ENCODE measurements at places on chromosomes 1 and 21.

DNA sequence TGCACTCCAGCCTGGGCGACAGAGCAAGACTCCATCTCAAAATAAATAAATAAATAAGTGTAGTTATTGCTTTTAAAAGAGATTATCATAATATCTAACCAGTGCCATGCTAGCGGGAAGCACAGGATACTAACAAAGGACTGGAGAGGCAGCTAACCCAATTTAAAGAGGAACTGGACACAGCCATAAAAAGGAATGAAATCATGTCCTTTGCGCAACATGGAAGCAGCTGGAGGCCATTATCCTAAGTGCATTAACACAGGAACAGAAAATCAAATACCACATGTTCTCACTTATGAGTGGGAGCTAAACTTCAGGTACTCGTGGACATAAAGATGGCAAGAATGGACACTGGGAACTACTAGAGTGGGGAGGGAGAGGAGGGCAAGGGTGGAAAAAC is 54.9 kb downstream of the TM2D1 start:
- no peak for DNase-seq

DNA sequence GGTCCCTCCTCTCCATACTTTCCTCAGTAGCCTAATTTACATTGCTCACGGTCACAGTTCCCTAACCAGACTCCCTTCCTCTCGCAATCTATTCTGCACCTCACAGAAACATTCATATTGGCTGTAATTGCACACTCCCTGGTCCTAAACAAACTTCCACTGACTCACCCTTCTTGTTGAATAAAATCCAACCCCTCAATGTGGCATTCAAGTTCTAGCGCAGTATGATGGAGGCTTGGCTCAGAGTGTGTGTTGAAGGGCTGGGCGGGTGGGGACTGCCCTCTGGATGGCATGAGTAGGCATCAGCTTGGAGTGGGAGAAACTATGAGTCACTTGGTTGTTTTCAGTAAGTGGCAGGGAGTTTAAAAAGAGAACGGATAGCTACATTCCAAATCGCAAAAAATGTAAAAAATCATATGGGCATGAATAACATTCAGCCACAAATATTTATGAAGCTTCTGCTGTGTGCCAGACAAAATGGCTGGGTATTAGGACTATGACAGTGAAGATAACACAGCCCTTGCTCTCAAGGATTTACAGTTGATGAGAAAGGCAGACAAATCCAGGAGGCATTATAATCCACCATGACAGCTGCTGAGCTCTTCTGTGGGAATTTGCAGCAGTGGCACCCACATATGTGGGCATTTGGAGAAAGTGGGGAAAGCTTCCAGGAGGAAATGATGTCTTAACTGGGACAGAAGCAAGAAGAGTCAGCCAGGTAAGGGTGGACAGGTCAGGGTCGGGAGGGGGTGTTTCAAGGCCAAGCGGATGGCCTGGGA is 42.2 kb upstream of the LYST start:
- no peak for DNase-seq

DNA sequence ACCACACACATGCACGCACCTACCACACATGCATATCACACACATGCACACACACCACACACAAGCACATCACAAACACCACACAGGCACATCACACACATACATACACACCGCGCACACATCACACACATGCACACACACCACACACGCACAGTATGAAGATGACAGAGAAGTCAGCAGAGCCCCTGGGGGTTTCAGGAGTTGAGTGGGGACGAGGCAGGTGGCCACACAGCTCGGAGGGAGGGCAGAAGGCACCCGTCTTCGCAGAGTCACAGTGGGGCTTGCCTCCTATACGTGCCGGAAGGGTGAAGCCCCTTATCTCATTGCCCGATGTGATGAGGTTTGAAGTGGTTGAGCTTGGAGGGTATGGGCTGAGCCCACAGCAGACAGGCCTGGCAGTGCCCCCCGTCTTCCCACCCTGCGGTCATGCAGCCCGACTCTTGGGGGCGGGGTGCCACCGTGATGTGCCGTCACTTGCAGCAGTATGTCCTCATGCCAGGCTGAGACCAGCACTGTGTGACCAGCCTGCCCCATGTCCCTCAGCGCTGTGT is 9.9 kb downstream of the PDE9A start:
- DNase-seq = no peak

GRCh38 chr1:43505077-43505780 is 25.5 kb upstream of the PTPRF start:
- DNase-seq = no peak

DNA sequence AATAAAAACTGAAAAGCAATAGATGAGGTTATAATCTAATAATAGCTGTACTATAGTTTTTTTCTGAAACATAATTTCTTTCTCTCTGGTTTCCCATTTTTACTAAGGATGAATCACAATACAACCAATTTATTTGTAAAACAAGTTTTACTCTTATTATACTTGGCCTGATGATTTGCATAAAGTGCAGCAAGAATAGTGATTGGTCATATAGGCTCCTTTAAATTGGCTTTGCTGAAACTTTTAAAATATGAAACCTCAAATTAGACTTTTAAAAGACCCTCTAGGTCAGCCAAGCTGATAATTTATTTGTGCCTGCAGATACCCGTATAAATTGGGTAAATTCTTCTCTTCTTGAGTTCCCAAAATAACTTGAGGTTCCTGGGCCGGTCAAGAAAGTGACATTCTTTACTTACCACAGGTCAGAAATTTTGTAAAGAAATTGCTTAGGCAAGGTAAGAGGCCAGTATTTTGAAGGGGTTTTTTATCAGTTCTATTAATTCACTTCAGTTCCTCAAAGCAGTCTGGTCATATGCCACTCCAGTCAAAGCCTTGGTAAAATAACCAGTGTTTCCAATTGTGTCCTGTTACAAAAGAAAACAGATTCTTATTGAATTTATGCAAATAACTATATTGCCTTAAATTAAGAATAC is 76.1 kb downstream of the C21orf91 start:
- no peak for DNase-seq

DNA sequence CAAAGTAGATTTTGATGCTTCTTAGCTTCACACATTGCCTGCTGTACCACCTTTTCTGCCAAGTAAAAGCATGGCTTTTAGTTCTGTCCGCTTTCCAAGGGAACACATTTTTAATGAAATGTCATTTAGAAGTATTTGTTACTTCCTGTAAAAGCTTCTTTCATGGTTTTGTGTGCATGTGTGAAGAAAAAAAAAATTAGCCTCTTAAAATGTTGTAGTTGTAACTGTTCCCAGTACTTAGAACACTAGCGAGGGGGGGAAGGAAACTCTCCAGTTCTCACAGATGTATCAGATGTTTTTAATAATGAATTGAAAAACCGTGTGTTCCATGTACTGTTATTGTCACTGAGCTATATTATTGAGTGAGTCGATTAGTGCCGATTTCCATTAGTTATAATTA is 568.3 kb upstream of the ADGRL2 start:
- no peak for DNase-seq

DNA sequence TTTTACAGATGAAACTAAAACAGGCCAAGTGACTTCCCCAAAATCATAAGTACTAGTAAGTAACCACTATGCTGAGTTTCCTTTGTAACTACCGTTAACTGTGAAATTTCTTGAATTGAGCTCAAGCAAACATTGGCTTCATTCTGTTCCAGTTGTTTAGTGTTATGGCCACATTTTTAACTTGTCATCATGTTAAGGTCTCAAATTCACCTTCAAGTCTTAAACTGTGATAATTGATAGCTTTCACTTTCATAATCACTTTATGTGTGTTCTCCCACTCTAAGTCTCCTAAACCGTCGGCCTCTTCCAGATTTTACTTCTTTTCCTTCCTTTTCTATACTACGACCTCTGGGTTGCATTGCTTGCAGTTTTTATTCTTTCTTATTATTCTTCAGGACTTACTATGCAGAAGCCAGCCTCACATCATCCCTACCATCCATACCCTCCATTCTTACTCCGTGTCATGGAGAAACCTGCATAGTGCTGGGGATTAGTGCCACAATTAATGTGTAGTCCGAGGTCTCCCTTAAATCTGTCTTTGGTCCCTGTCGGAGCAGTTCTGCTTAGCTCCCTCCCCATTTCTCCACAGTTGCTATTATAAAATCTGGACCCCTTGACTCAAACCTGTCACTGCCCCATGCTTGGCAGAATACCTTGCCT is 5.8 kb downstream of the KIF1B start:
- no peak for DNase-seq

DNA sequence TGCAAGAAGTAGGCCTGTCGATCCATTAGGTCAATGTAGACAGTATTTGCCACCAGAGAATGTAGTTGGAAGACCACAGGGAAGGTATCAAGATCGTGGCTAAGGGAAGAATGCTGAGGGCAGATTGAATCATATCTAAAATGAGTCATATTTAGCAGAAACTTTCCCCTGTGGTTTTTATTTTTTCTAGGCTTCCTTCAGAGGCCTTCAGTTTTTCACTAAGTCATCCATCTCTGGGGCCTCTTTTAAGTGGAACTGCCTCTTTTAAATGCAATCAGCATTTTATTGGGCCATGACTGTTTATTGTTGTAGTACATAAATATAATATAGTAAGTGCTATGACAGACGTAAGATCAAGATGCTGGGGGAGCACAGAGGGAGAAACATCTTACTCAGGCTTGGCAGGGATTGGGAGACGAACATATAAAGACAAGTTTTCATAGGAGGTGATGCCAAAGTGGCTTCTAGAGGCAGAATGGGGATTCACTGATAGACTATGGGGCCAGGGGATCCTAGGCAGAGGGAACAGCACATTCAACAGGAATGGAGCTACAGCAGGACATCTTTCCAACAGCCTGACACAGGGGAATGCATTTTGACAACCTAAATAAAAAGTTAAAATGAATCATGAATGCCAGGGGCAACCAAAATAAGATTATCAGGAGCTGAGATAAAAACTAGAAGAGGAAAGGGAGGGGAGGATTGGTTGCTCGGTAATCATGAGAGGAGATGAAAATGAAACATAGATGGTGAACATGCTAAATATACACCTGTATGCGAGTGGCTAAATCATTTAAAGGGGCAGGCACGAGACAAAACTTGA is 20.1 kb downstream of the UBE2U start:
- no peak for DNase-seq

- DNase-seq = no peak
These were observed 30.5 kb downstream of the TMCC2 start for GRCh38 chr1:205258261-205258691.

DNA sequence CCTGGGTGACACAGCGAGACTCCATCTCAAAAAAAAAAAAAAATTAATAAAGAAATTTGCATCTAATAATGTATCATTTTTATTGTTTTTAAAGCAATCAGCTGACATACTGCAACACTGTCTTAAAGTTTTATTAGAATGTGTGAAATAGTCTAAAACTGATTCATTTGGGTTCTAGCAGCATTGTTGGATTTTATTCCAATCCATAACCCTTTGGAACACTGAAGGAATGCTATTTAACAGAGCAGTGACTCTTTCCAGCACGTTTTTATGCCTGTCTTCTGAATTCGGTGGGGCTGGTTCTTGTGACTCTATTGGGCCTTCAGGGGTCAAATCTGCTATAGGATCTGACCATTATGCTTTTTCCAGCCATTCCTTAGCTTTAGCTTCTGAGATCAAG is 18.2 kb upstream of the FMO4 start:
- no peak for DNase-seq

DNA sequence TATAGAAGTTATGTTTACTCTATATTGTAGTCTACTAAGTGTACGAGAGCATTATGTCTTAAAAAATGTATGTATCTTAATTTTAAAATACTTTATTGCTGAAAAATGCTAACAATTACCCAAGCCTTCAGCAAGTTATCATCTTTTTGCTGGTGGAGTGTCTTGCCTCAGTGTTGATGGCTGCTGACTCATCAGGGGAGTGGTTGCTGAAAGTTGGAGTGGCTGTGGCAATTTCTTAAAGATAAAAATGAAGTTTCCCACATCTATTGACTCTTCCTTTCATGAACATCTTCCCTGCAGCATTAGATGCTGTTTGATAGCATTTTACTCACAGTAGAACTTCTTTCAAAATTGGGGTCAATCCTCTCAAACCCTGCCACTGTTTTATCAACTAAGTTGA is 95.8 kb downstream of the CDC7 start:
- DNase-seq = no peak

GRCh38 chr1:36207339-36207738 is 16.9 kb upstream of the THRAP3 start:
- no peak for DNase-seq

DNA sequence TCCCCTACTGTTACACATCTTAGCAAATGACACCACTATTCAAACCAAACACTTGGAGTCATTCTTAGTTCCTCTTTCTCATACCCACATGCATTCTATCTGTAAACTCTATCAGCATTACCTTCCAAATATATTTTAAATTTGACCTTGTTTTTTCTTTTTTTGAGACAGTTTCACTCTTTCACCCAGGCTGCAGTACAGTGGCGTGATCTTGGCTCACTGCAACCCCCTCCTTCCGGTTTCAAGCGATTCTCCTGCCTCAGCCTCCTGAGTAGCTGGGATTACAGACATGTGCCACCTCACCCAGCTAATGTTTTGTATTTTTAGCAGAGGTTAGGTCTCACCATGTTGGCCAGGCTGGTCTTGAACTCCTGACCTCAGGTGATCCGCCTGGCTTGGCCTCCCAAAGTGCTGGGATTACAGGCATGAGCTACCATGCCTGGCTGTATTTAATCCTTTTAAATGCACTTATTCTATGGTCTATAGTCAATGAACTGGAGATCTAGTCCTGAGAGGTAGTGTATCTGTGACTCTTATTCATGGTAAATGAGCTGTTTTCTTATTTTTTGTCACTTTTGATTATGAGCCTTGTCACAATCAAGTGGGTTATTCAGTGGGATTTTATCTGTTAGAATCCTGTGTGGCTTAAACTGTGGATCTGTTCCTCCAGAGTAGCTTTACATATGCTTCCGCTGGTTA is 73.1 kb downstream of the GATAD2B start:
- no peak for DNase-seq

DNA sequence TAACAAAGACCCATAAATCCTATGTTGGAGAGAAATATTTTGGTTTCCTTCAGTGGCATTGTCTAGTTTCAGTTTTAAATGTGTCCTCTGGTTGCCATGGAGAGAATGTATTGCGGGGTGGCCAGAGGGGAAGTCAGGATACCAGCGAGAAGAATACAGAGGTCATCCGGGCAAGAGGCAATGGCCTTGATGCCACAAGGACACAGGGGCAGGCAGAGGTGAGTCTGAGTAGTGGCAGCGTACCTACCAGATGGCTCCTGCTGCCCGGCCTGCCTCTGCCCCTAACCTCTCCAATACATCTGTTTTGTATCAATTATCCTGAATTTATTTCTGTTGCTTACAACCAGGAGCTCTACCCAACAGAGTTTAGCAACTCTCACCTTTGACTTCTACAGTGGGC is 14.9 kb downstream of the KLHDC7A start:
- no peak for DNase-seq

DNA sequence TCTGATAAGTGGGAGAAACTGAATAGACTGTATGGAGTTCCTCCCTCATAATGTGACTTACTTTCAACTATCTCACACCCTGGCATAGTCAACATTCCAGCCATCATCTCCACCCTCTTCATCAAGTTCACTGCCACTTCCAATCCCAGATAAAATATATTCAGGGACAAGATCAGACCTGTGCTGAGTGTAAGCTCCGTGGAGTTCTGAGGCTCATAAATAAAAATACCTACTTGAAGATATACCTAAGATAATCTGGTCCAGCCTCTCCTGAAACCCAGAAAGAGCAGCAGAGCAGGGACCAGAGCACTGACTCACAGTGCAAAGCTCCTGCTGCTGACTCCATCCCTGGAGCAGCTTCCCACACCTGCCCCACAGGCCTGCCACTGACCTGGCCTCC is 1.7 kb upstream of the LCE7A start:
- DNase-seq = no peak

GRCh38 chr21:44748621-44749020 is 37.2 kb upstream of the TSPEAR start:
- DNase-seq = no peak

Measured in renal cortex interstitium (tissue), 15 donors.